ENCODE measurements at places on chromosomes 13 and 19.

GRCh38 chr13:31172535-31172934 is 10.8 kb upstream of the HSPH1 start:
- DNase-seq = no peak

DNA sequence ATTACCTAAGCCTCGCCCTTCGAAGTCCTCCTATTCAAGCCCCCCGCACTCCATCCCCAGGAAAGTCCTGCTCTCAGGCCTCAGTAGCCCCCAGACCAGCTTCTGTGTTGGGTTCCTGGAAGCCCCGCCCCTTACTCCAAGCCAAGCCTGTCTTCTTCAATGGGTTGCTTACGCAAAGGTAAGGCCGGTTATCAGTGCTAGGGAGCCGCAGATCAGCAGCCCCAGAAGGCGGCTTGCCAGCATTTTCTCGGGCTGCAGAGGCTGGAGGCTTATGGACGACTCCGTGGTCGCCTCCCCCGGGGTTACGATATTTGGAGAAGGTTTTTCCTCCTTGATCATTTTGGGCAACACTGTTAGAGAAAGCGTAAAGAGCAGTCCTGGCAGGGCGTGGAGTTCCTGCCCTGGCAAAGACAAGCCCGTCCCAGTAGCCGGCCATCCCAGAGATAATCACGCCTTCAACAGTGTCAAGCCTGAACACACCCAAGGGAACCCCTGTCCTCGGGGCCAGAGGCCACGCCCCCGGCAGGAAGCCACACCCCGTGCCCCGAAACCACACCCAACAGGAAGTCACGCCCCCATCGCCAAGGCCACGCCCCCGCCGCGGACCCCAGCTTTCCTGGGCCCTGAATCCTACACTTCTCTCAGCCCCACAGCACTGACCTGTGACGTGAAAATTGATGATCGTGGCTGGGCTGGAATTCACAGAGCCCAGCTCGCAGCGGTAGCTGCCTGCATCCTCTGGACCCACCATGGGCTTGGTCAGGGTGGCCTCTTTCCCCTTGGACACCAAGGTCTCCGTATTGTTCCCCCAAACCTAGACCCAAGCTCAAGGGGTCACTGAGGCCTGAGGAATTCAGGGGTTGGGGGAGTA is 954 bp upstream of the RASIP1 start:
- peak; percentile 77 for DNase-seq

- DNase-seq = no peak
These were observed 527.4 kb upstream of the ATXN8OS start for GRCh38 chr13:69580255-69580654.

DNA sequence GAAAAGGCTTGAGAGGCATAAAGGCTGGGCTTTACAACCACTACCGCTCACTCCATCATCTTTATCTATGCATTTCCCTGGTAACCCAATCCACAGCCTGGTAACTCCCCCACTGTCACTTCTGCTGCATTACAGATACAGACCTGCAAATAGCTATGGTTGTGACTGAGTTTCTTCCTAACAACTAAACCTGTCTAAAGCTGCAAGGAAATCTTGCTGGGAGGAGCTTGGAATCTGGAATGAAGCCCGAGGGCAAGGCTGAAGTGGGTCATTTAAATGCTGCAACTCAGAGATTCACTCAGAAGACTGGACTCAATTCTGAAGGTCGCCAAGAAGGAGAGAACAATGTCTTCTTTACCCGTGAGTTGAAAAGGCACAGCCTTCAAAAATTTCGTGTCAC is at the start of gene LGALS13:
Gene LGALS13, plus strand, starts transcription at position 301 of the 400 bp plus-strand sequence. Its CDS starts 45 bp downstream, at position 346.
- no peak for DNase-seq

DNA sequence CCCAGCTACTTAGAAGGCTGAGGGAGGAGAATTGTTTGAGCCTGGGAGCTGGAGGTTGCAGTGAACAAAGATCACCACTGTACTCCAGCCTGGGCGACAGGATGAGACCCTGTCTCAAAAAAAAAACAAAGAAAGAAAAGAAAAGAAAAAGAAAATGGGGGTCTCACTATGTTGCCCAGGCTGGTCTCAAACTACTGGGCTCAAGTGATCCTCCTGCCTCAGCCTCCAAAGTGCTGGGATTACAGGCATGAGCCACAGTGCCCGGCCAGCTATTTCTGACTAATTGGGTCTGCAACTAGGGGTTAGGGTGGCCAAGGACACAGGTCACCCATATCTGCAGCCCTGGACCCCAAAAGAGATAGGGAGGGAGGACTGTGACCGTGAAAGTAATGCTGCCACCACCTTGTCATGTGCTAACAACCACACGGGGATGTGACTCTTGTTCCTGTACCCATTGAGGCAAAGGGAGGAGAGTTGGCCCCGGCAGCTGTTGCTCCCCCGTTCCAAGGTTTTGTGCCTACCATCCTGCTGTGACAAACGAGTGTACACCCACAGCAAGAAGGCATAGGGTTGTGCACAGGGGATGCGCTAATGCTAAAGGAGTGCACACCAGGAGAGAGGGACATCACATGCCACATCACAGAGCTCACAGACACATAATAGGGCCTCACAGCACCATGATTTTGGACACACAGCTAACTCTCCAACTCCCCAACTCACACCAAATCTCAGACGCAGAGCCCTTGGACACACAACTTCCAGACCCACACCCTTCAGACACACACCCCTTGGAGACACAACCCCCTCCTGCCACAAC is 619 bp downstream of the MEF2B start:
- no peak for DNase-seq
